ENCODE measurements at places on chromosomes 16 and 17.

DNA sequence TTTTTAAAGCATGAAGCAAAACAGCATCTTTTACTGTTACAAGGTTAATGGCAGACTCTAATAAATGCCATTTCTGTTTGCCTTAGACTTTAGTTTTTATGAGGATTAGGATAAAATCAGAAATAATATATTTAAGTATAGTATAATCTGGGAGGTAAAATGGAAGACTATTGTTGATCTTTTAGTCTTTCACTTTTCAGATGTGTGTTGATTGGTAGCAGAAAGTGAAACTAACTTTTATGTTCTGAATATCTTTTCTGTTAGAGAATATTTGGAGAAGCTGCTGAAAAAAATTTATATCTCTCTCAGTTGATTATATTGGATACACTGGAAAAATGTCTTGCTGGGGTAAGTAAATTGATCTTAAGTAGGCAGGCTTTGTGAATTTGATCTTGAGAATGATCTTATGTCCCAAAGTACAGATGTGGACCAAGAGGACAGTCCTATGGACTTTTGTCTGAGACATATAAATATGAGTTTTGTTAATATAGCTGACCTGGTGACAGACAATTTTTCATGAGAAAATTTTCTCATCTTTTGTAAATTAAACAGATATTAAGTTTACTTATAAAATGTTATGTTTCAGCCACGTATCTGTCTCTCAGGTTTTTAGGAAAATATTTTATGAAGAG, 64.1 kb downstream of the NF1 start:
- no peak for DNase-seq

DNA sequence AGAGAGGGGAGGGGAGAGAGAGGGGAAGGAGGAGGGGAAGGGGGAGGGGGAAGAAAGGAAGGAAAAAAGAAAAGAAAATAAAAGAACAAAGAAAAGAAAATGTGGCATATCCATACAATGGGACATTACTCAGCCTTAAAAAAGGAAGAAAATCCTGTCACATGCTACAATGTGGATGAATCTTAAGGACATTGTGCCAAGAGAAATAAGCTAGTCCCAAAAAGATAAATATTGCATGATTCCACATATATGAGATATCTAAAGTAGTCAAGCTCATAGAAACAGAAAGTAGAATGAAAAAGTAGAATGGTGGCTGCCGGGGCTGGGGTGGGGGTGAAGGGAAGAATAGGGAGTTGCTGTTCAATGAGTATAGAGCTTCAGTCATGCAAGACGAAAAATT, 40.4 kb downstream of the CNGB1 start:
- DNase-seq, result no peak

DNA sequence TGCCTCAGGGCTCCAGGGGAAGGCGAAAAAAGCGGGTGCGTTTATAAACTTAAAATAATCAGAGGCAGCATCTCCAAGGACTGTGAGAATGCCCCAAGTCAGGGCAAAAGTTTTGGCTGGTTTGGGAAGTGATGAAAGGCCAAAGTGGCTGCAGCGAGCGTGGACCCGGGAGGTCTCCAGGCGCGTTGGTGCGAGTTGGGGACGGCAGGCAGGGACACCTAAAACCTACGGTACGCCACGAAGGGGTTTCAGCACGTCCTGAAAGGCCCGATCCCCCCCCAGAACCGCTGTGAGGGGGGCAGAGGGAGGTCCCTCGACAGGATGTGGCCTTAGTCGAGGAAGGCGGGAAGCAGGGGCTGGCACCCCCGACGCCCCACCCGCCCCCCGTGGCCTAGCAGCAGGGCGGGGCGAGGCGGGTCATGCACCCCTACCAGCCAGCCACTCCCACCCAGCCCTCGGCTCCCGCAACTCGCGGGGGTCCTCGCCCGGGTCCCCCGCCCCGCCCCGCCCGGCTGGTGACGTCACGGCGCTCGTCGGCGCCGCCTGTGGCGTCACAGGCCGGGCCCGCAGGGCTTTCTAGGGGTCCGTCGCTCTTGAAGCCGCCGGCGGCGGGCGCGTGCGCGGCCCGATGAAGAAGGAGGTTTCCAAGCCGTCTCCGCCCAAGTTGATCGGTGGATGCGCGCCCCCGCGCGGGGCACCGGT, at the start of gene MYCBPAP:
Gene MYCBPAP (plus strand): TSS at position 569 of the 702 bp plus-strand sequence. CDS start 236 bp downstream, outside the sequence.
- DNase-seq, result peak; percentile 73

GRCh38 chr17:45680360-45680759, 103.8 kb upstream of the CRHR1 start:
- no peak for DNase-seq

GRCh38 chr16:71542377-71542776, 16.2 kb downstream of the CHST4 start:
- DNase-seq, result no peak

DNA sequence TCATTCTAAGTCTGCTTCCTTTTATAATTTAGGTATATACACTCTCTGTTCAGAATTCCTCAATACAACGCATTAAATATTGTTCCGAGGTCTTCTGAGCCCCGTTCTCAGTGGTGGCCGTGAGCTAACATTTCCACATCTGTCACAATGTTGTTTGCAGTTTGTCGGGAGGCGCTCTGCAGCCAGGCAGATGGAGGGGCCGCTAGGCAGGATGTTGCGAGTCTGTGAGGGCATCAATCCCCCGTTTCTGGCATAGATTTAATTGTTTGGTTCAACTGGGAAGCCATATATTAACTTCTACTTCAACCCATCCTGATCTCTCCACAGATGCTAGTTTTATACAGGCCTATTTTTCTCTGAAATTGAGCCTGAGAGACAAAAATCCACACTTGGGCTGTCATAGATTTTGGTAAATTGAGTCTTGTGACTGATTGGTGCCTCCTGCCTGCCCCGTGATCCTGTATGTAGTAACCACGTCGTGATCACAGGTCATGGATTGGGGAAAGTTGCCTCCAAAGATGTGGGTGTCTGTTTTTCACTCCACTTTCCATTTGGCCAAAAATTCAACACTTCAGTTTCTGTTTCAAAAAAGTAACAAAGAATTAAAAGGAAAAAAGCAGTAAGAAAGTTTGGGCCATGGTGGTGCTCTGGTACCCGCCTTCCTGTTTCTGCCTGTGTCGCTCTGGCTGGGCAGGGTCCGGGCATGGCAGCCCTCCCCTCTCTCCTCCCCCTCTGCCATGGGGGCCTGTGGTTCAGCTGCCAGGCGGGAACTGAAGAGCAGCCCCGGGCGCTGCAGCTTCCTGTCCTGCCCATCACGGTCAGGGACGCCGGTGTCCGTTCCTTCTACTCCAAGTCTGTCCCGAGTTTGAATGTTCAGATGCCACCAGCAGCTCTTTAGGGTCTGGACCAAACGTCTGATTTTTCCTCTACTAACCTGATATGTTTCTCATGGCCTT, 41.5 kb downstream of the RPTOR start:
- DNase-seq, result no peak

GRCh38 chr17:76408037-76408849, 23.8 kb downstream of the SPHK1 start:
- DNase-seq, result peak; percentile 12

DNA sequence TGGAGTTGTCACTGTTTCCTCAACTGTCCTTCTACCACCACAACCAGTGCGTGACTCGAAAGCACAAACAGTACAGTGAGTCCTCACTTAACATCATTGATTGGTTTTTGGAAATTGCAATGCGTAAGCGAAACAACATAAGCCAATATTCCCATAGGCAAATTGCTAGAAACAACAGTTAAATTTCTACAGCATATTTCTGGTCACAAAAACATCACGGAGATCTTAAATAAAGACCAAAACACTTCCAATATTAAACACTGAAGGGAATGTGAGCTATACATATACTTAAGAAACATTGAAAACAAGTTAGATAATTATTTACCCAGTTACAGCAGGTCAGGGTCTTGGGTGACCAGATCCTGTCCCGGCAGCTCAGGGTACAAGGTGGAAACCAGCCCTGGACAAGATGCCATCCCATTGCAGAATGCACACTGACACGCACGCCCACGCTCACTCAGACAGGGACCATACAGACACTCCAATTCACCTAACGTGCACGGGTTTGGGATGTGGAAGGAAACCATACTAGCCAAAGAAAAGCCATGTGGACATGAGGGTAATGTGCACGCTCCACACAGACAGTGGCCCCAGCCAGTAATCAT, 4.7 kb downstream of the SLC13A5 start:
- no peak for DNase-seq

GRCh38 chr16:87252269-87252970, 64.8 kb downstream of the C16orf95 start:
- no peak for DNase-seq

GRCh38 chr16:78122774-78123315, 23.4 kb downstream of the WWOX start:
- DNase-seq, result no peak

- no peak for DNase-seq
These were observed 251.7 kb upstream of the IRX3 start for GRCh38 chr16:54538276-54538675.

DNA sequence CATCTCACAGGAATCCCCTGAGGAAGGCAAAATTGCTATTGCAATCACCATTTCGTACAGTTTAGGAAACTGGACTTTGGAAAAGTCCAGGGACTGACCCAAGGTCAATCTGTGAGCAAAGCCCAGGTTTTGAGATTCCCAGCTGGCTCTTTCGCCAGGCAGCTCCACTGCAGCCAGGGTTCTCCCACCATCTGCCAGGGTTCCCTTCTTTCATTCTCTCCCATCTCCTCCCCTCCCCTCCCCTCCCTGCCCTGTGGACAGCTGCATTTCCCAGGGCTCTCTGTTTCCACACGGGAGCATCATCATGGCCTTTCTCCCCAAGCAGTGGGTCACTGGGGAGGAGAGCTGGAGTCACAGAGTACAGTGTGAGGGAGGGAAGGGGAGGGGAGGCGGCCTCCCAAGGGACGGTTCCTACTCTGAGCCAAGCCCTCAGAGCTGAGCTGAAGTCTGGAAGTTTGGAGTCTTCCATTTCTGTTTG, 11.9 kb upstream of the GSDMA start:
- DNase-seq, result no peak

DNA sequence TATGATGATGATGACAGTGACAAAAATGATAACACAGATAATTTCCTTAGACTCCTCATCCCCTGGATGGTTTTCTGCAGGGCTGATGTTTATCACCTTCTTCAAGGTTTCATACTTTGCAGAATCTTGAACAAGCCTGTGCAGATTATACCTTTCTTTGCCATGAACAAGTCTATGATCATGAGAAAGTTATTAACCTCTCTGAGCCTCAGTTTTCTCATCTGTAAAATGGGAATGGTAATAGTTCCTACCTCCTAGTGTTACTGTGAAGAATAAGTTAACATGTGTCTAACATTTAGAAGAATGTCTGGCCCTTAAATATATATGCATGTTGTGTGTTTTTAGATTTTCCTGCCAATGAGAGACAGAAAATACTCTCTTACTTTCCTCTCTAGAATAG, 321.8 kb downstream of the SNX29 start:
- no peak for DNase-seq

DNA sequence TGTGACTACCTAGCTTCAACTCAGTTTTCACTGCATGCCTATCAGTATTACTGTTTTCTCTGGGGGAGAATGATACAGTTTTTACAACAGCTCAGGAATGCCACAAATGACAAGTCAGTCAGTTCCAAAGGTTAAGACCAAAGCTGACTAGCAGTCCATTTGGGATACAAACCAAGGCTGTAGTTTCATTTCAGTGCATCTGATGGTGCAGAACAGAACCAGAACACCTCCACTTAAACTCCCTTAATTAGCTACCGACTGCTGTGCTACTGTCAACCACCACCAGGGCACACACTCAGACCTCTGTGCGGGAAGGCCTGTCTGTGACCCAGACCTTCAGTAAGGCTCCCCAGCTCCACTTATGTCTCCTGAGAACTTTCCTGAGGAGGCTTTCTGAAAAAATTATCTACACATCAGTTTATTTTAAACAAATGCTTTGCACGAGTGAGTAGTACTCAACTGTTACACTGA, 20.4 kb downstream of the NFE2L1 start:
- DNase-seq, result no peak

DNA sequence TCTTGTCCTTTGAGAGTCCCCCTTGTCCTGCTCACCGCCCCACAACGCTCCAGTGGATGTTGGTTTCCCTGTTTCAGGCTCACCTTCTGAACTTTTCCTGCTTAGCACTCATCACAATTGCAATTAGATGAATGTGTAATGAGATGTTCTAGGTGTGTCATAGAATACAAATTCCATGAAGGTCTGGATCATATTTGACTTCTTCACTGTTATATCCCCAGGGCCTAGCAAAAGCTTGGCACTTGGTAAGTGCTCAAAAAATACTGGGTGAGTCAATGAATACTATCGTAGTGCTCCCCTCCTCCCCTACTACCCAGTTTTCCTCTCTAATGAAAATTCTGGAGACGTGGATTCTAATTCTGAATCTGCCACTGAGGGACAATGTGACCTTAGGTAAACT, 33.1 kb downstream of the DNAH3 start:
- DNase-seq, result no peak

DNA sequence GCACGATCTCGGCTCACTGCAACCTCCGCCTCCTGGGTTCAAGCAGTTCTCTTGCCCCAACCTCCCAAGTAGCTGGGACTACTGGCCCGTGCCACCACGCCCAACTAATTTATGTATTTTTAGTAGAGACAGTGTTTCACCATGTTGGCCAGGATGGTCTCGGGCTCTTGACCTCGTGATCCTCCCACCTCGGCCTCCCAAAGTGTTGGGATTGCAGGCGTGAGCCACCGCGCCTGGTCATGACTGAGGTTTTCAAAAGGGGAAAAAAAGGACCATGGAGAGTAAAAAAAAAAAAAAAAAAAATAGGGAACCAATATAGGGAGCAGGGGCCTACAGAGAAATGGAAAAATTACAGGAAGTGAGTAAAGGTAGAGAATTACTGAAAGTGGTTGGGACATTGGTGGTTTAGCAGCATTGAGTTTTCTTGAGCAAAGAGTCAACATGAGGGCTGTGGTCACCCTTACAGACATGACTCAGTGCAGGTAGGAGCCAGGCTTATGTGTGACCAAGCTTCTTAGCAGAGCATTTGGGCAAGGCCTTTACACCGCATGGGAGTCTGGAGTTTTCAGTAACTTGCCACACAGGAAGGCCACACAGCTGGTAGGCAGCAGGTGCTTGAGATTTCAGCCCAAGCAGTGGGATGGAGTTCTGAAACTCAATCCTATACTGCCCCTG, 447.3 kb downstream of the HS3ST3B1 start:
- no peak for DNase-seq

DNA sequence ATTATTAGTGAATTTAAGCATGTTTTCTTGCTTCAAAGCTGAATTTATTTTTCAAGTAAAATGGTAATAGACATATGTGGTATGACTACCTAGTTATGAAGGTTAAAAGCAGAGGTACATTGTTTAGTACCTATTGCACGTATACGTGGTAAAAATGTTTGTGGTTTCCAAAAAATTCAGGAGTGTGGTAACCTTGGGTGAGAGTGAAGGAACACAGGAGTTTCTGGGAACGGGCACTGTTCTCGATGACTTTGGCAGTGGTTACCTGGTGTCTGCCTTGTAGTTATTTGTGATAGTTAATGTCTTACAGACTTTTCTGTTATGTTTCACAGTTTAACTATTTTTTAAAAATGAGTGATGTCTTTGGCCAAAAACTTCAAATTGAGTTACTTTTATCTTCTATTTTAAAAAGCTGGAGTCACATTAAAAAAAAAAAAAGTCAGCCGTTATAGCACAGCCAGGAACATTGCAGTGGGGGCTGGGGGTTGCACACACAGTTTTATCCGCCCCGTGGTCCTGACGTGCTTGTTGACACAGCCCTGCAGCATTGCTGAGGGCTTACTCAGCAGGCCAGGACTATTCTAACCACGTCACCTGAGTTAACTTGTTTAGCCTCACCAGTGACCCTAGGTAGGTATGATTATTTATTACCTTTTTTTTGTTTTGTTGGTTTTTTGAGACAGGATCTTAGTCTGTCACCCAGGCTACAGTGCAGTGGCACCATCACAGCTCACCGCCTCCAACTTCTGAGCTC, 10.9 kb downstream of the JPT2 start:
- peak; percentile 4 for DNase-seq
